ENCODE measurements at places on chromosomes 7 and 10. TPM values are rescaled to one million over a fixed set of nuclear protein-coding genes. Genes with fewer than 3 reads are reported as not detected.
A peak's percentile ranks its signal among the peaks of the same experiment; 100 is the strongest.

GRCh38 chr10:22684699-22685098 lies 29.7 kb downstream of the PIP4K2A start:
- DNase-seq = no peak

DNA sequence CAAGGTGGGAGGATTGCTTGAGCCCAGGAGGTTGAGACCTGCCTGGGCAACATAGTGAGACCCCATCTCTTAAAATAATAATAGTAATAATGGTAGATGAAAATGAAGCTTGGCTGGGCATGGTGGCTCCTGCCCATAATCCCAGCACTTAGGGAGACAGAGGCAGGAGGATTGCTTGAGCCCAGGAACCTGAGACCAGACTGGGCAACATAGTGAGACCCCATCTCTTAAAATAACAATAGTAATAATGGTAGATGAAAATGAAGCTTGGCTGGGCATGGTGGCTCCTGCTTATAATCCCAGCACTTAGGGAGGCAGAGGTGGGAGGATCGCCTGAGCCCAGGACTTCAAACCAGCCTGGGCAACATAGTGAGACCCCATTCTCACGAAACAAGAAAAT lies 49.5 kb upstream of the LMTK2 start:
- DNase-seq = no peak

DNA sequence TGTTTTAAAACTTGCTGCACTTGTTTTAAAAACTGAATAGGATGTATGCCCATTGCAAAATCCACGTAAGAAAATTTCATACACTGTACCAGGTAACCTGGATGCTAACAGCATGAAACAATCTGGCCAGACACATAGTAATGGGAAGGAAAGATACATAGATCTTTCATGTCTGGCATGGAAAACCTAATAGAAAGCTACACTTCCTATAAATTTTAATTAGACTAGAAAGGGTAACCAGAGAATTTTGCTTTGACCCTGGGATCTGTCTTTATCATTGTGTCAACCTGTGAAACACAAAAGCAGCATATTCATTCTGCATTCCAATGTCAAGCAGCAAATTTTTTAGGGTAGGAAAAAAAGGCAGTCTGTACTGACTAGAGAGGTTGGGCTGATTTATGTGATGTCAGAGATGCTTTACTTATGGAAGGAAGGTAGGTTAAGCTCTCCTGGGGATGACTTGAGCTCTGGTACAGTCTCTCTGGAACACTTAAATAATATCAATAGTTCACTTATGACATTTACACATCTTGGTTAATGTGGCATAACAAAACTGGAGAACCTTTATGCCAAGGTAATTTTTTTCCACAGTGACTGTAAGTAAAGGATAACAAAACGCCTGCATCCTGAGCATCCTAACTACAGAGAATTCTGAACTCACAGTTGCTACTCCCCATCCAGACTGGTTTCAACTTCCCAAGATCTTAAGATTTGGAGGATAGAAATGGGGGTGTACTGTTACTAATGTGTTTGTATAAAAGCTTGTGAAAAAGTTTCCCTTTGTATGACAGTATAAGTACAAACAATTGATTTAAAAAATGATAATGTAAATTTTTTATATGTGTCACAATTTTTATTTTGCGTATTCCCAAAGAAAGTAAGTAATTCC lies 44.7 kb downstream of the DOCK4 start:
- DNase-seq = no peak

GRCh38 chr7:40447345-40447744 lies 312.5 kb downstream of the SUGCT start:
- no peak for DNase-seq

DNA sequence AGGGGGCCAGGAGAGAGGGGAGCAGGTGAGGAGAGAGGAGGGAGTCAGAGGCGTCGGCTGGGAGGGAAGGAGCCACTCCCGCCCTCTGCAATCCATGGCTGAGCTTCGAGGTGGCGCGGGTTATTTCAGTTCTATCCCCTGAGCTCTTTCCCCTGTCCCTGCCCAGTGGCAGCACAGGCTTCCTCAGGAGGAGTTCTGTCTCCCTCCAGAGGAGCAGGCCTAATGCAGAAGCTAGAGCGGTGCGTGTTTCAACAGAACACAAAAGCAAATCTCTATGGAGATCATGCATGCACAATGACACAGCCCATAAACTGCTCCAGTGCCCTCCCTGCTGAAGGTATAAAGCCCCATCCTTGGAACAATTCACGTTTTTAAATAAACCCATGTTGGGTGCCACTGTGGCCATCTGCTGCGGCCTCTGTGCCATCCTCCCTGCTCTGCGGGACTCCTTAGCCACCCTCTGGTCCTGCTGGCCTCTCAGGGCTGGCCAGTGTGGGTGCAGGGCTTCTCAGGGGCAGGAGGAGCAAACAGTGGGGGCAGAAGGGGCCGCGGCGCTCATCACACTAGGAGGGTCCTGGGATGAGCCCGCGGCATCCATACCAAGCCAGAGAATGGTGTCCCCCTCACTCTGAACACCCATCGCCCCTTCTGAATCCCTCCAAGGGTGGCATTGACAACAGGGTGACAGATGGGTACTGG lies 192.6 kb upstream of the LYZL2 start:
- DNase-seq = no peak

- peak; percentile 56 for DNase-seq
These were observed 198.2 kb downstream of the MLLT10 start for GRCh38 chr10:21732067-21732772.

- no peak for DNase-seq
These were observed 18.8 kb upstream of the ABCB5 start for GRCh38 chr7:20596653-20597052.

DNA sequence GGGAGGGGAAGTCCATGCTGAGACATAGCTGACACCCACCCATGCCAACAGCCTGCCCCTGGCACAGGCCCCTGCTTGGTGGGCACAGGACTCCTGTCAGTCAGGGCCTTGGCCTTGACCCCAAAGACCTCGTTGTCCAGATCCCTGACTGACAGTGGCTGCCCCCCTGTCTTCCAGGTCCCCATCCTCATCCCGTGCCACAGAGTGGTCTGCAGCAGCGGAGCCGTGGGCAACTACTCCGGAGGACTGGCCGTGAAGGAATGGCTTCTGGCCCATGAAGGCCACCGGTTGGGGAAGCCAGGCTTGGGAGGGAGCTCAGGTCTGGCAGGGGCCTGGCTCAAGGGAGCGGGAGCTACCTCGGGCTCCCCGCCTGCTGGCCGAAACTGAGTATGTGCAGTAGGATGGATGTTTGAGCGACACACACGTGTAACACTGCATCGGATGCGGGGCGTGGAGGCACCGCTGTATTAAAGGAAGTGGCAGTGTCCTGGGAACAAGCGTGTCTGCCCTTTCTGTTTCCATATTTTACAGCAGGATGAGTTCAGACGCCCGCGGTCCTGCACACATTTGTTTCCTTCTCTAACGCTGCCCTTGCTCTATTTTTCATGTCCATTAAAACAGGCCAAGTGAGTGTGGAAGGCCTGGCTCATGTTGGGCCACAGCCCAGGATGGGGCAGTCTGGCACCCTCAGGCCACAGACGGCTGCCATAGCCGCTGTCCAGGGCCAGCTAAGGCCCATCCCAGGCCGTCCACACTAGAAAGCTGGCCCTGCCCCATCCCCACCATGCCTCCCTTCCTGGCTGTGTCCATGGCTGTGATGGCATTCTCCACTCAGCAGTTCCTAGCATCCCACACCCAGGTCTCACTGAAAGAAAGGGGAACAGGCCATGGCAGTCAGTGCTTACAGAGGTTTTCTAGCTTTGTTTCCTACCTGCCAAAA lies 197.2 kb downstream of the EBF3 start:
- peak; percentile 19 for DNase-seq

DNA sequence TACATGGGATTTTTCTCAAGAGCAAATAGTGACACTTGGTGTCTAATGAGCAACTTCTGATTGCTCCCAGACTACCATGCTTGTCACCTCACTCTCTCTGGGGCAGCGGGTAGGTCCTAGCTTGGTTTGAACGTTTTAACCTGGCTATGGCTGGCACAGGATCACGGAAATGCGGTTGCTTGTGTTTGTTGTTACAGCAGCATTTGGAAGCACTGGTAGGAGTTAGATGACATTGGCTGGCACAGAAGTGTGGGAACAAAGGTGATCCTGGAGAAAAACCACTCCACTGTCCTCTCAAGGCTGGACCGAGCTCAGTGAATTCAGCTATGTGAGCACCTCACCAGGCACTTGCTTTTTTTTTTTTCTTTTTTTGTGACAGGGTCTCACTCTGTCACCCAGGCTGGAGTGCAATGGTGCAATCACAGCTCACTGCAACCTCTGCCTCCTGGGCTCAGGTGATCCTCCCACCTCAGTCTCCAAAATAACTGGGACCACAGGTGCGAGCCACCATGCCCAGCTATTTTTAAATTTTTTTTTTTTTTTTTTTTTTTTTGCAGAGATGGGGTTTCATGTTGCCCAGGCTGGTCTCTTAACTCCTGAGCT lies 3.5 kb upstream of the PFKFB3 start:
- DNase-seq = no peak

GRCh38 chr7:90181485-90181884 lies 27.2 kb downstream of the STEAP1 start:
- DNase-seq = no peak

GRCh38 chr10:44477046-44477425 lies 92.1 kb upstream of the CXCL12 start:
- DNase-seq = no peak

GRCh38 chr10:65377687-65378086 lies 1548.1 kb upstream of the LRRTM3 start:
- no peak for DNase-seq

The SPDYE5 gene
- total RNA-seq = not detected

The LGI1 gene
- 1.2 TPM for total RNA-seq

The ABCB4 gene
- 409 TPM for total RNA-seq
